Activated CD8-positive, alpha-beta memory T cell treated with anti-CD3 and anti-CD28 coated beads for 24 hours (primary cell): ENCODE measurements at places on chromosomes 2 and 18.

DNA sequence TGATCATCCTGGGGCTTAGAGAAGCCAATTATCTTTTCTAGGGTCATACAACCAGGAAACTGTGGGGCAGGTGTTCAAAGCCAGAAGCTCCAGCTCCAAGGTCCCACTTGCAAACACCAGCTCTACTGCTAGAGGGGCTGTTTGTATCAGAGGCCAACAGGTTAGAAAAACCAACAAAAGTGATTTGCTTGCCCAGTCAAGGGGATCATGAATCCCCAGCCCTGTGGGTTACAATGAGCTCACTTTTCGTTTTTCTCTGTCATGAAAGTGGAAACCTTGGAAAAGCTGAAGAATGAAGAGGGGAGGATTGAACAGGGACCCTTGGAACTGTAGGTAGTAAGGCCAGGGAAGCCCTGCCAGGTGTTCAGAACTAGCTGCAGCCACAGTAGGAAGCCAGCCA is 119.2 kb downstream of the SPP2 start:
- no peak for DNase-seq

DNA sequence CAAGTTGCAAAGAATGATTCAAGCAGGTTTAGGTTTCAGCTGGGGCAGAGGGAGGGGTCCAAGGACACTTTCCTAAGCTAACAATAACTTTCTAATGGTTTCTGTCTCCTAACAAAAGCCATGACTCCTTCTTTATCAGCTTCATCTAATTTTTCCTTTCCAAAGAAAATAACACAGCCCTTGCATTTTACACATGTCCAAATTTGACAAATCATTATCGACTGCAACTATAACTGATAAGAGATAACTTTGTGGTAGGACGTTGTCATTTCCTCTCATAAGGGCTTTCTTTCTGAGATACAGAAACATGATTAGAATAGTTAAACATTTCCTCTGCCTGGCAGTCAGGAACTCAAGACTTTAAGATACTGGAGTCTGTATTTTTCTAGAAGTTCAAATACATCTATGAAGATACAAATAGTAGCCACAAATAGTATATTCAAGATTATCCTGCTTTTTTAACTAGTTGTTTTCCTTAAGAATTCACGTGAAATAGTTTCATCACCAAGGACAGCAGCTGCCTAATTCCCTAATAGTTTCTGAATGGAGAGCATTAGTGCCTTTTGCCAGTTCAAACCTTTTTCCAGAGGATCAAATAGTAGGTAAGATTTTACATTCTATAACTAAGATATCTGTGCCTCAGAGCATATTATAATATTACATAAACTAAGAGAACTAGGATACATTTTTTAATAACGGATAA is 263.2 kb downstream of the EXOC6B start:
- DNase-seq, result no peak

- peak; percentile 72 for DNase-seq
These were observed 21.9 kb upstream of the RNF149 start for GRCh38 chr2:101330253-101330933.

GRCh38 chr2:212974692-212975091 is 176.7 kb downstream of the IKZF2 start:
- no peak for DNase-seq

DNA sequence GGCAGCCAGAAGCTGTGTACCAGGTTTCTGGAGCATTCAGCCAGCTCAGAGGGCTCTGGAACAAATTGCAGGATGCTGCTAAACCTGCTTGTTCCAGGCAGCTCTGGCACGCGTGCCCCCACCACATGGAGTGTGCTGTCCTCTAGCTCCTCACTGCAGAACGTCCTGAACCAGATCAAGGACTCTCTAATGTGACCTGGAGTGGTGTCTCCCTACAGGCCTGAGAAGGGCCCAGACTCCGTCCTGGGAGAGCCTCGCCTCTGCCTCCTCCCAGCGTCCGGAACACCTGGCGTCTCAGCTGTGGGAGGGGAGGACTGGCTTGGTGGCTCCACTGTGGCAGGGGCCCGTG is 115.6 kb upstream of the GPC1 start:
- DNase-seq, result no peak

- DNase-seq, result no peak
These were observed 357.6 kb downstream of the DSC3 start for GRCh38 chr18:30684825-30685481.

DNA sequence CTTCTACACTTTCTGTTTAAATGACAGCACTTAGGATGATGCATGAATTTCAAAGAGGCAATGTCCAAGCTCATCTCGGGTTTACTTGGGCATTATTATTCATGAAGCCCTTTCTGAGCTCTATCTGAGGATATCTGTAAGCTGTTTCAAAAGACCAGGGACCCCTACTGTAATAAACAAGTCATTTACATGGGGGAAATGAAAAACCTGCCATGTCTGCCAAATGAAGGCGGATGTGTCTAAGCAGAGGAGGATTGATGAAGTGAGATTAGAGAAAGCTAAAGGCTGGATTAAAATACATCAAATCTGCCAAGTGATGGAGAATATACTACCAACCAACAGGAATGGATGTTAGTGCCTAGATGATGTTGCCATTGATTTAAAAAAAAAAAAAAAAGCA is 64.5 kb downstream of the SUCLG1 start:
- no peak for DNase-seq

DNA sequence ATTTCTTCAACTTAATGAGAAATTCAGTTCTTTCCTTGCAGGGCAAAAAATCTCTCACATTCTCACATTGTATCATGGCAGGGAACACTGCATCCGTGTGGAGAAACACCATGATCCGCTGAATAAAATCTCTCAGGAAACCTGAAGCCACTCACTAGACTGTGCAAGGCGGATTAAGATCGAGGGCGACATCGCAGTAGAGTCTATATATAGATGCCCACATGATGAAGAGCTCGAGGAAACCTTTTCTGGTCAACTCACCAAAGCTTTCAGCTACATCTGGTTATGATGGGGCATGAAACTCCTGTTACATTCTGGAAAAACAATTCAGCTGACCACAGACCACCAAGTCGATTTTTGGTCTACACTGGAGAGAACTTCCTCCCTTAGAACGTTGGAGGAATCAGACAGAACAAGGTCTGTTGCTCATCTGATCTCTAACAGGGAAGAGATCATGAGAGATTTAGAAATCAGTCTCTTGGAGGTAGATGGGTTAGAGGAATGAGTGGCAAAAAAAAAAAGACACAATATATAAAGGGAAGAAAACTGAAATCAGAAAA is 162.9 kb upstream of the ZNF516 start:
- DNase-seq, result no peak

DNA sequence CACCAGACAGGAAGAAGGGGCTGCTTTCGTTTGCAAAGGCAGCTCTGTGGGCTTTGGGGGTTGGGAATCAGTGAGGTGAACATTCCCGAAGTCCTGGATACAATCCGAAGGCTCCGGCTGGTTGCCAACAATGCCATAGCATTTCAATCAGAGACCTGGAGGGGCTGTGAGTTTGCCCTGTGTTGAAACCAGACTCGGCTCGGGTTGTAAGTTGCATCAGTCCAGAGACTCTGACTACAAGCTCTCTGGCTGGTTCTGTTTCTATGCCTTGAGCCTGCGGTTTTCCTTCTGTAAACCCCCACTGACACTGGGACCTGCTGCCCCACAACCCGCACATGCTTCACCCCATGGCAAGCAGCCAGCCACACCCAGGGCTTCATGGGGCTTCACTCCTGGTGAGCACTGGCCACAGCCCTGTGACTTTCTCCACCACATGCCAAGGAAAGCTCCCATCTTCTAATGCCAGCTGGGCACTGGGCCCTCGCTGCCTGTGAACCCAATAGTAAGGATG is 85.7 kb upstream of the ODC1 start:
- no peak for DNase-seq

- DNase-seq, result no peak
These were observed 21.7 kb downstream of the BCL11A start for GRCh38 chr2:60531701-60532133.

GRCh38 chr2:220847589-220847988 is 724.5 kb downstream of the EPHA4 start:
- no peak for DNase-seq

DNA sequence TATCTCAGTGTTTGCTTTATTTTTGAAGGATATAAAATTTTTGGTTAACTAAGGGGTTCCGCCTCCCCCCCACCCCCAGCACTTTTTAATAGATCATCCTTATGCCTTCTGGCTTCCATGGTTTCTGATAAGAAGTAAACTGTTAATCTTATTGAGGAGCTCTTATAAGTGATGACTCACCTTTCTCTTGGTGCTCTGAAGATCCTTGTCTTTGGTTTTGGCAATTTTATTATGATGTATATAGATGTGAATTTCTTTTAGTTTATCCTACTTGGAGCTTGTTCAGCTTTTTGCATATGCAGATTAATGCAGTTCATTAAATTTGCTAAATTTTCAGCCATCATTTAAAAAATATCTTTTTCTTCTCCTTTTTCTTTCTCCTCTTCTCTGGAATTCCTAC is 91.7 kb upstream of the CTAGE1 start:
- DNase-seq, result no peak

- no peak for DNase-seq
These were observed 73.3 kb upstream of the L3MBTL4 start for GRCh38 chr18:6487968-6488367.

- DNase-seq, result no peak
These were observed 102.8 kb upstream of the ZNF521 start for GRCh38 chr18:25454730-25455129.

DNA sequence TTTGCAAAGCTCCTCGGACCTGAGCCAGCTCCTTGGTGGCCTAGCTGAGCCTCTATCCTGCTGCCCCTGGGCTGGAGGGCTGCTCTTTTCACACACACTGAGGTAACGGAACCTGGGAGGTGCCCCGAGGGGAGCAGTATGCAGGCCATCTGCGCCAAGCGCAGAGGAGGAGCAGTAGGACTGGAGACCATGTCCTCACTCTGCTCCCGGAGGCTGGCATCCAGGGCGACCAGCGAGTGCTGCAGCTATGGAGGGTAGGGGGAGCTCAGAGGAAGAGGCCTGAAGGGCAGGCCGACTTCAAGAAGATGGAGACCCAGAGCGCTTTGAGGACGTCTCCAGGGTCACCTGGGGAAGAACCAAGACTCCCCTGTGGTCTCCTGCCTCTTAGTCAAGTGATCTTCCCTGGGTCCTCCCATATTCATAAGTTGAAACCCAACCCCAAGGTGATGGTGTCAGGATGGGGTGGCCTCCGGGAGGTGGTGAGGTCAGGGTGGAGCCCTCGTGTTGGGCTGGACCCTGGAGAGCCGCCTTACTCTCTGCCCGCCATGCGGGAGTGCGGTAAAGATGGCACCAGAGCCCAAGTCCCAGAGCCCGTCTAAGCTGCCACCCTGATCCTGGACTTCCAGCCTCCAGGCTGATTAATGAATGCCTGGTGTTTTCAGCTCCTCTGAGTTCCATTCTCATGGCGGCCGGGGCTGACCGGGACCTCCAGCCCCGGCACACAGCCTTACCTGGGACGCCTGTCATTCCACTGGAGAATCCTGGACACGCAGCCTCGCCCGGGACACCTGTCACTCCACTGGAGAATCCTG is 160.7 kb downstream of the NDUFA10 start:
- peak; percentile 48 for DNase-seq

DNA sequence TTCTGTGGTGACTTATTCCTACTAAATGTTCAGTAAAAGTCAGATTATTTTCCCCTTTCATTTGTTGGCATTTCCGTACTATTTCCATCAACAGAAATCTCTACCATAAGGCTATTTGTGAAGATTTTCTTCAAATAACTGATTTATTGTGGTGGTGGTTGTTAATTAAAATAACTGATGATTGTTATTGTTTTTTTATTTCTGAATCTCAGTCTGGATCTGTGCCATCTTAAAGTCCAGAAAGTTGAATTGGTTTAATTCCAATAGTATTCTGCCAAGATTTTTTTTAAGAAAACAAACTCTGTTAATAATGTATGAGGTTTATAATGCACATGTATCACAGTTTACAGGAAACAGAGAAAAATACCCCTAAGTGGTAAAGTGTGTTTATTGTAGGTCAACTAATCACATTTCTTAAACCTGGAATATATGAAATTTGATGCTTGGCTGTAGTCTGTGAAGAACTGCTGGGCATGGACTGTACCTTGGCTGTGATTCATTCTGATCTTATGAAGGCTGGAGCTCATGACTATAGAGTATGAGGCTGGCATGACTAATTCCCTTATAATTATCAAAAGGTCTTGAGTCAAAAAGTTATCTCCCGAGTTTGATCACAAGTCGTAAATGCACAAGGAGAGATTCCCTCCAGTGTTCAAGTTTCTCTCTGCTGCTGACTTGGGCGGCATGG is 134.2 kb upstream of the RND3 start:
- no peak for DNase-seq

GRCh38 chr2:143398781-143399180 is 269.6 kb downstream of the ARHGAP15 start:
- no peak for DNase-seq

GRCh38 chr2:6423944-6424343 is 441.8 kb downstream of the CMPK2 start:
- DNase-seq, result no peak

DNA sequence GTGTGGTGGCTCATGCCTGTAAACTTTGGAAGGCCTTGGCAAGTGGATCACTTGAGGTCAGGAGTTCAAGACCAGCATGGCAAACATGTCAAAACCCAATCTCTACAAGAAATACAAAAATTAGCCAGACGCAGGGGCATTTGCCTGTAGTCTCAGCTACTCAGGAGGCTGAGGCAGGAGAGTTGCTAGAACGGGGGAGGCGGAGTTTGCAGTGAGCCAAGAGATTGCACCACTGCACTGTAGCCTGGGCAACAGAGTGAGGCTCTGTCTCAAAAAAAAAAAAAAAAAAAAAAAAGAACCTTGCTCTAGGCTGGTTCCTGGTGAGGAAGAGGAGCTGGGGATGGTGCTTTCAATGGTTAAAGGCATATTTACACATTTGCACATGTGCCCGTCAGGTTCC is 129.4 kb downstream of the LYPD6B start:
- DNase-seq, result no peak

- DNase-seq, result no peak
These were observed 522.0 kb downstream of the SPAG16 start for GRCh38 chr2:213806125-213806726.

DNA sequence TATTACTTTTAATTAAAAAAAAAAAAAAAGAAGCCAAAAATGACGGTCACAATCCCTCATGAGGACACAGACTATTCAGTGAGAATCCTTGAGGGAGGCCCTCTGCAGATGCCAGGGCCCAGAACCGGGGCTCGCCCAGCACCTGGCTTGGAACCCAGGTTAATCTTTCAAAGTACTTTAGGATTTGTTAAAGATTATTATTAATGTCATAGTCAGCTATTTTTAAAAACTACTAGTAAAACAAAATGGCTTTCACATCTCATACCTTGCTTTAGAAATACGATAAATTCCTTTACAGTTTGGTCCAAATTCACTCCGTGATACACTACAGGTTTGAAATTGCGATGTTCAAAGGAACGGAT is 27.1 kb downstream of the C2orf76 start:
- DNase-seq, result no peak

- no peak for DNase-seq
These were observed 2.9 kb upstream of the WDR7 start for GRCh38 chr18:56647951-56648893.
